M059J (cell line): ENCODE measurements at places on chromosomes 11 and 22. TPM values are rescaled to one million over a fixed set of nuclear protein-coding genes. Genes with fewer than 3 reads are reported as not detected.

LSP1 gene
- 1.8 and 4.0 TPM in 2 replicates for total RNA-seq

ADM2 gene
- total RNA-seq, result 0.15 TPM in 1 of 2 replicates, not detected in the other

SCO2 gene
- total RNA-seq, result 1.6 TPM in 1 of 2 replicates, not detected in the other

EMID1 gene
- 0.07 TPM in 1 of 2 replicates, not detected in the other for total RNA-seq

CHID1 gene
- 88.2 and 92.6 TPM in 2 replicates for total RNA-seq

ME3 gene
- 5.7 and 10.4 TPM in 2 replicates for total RNA-seq

ANO9 gene
- total RNA-seq, result 0.20 TPM in 1 of 2 replicates, not detected in the other

MYBPC3 gene
- total RNA-seq, result not detected in 2 replicates

PNPLA3 gene
- 9.4 and 11.8 TPM in 2 replicates for total RNA-seq

OR8U1 gene
- not detected in 2 replicates for total RNA-seq

CSNK1E gene
- 67.0 and 99.4 TPM in 2 replicates for total RNA-seq

SCN4B gene
- 17.2 and 26.1 TPM in 2 replicates for total RNA-seq

ZP1 gene
- 1.3 TPM in 1 of 2 replicates, not detected in the other for total RNA-seq

SEC14L2 gene
- 15.1 and 31.3 TPM in 2 replicates for total RNA-seq

OR51L1 gene
- not detected in 2 replicates for total RNA-seq

TEX54 gene
- not detected in 2 replicates for total RNA-seq

KDM4D gene
- total RNA-seq, result 1.4 and 4.3 TPM in 2 replicates

LGALS12 gene
- not detected in 2 replicates for total RNA-seq

KCTD17 gene
- 6.8 and 13.1 TPM in 2 replicates for total RNA-seq

OR51I1 gene
- total RNA-seq, result not detected in 2 replicates

SEZ6L gene
- not detected in 2 replicates for total RNA-seq

MRGPRF gene
- 0.25 TPM in 1 of 2 replicates, not detected in the other for total RNA-seq

IL17REL gene
- total RNA-seq, result not detected in 2 replicates

ART5 gene
- total RNA-seq, result not detected in 2 replicates

OR51B2 gene
- not detected in 2 replicates for total RNA-seq

C11orf86 gene
- not detected in 2 replicates for total RNA-seq

GGA1 gene
- 11.7 and 21.8 TPM in 2 replicates for total RNA-seq

INSC gene
- total RNA-seq, result 0.62 TPM in 1 of 2 replicates, not detected in the other

SCGB1D2 gene
- total RNA-seq, result not detected in 2 replicates

KRTAP5-8 gene
- not detected in 2 replicates for total RNA-seq

AGBL2 gene
- total RNA-seq, result 1.2 and 2.5 TPM in 2 replicates

PKP3 gene
- 7.9 and 10.6 TPM in 2 replicates for total RNA-seq

HTR3A gene
- not detected in 2 replicates for total RNA-seq

MMP20 gene
- not detected in 2 replicates for total RNA-seq
